Renal pelvis (tissue), 12 donors: ENCODE measurements at places on chromosomes 4 and X.

DNA sequence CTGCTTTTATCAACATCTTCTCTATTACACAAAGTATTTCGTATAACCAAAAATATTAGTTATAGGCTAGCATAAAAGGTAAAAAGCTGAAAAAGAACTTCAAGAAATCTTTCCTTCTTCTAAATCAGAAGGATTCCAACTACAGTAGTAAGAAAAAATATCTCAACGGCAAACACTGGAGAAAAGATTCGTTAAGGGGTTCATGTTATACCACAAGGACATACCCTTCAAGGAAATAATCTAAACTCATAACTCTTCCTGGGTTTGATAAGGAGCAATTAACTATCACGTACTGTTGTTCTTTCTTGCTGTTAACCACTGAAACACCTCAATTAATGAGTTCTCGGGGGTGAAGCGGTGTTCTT, 1.5 kb downstream of the SMIM14 start:
- DNase-seq: no peak

DNA sequence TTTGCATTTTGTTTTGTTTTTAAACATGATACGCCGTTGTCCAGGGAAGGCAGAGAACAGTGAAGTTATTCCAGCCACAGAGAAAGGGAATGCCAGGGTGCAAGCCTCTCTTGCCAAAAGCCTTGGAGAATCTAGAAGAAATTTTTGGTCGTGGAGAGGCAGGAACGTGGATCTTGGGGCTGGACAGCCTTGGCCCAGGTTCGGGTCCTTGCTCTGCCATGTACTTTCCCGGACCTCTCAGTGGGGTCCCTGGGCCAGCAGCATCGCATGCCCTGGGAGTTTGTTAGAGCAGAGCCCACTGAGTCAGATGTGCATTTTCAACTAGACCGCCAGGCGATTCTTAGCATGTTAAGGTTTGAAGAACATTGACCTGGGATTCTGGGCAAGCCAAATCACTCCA, 18.6 kb downstream of the FAM9A start:
- no peak for DNase-seq

DNA sequence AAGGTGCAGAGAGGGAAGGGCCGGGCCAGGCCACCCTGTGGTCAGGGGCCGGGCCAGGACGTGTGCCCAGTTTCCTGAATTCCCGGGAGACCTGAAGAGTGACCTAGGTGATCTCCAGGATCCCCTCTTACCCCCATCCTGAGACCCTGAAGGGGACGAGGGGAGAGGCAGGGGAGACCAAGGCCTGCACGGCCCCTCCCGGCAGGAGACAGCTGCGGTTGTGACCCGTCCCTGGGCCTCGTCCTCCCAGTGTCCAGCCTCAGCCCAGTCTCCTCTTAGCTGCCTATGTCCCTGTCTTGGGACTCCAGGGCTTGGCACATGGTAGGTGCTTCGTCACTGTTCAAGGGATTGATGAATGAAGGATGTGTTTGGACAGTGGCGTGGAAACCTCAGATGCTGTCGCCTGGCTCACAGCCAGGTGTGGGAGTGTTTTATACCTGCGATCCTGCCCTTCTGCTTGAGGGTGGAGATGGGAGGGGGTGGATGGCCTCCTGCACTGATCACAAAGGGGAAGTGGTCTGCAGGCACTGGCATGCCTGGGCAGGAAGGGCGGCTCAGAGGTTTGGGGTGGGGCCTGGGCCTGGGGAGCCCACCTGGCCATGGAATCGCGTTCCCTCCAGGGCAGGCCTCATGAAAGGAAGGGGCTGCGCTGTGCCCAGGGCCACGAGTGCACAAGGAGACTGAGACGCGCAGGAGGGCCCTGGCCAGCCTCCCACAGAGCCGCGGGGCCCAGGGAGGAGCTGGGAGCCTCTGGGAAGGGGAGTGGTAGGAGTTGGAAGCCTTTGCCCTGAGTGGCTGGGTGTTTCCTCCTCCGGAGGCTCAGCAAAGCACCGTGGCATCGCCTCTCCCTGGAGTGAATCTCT, 6.9 kb downstream of the SH3TC1 start:
- DNase-seq: no peak

DNA sequence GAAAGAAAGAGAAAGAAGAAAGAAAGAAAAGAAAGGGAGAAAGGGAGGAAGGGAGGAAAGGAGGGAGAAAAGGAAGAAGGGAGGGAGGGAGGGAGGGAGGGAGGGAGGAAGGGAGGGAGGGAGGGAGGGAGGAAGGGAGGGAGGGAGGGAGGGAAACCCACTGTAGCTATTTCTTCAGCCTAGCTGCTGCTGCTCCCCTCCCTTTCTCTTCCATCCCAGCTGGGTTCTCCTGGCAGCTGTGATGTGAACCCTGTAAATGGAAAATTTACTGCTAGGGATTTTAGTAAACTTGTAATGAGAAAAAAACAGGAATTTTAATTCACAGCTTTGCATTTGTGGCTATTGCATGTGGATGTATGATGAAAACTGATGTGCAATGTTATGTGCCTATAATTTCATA, 8.0 kb downstream of the NR0B1 start:
- DNase-seq: no peak

DNA sequence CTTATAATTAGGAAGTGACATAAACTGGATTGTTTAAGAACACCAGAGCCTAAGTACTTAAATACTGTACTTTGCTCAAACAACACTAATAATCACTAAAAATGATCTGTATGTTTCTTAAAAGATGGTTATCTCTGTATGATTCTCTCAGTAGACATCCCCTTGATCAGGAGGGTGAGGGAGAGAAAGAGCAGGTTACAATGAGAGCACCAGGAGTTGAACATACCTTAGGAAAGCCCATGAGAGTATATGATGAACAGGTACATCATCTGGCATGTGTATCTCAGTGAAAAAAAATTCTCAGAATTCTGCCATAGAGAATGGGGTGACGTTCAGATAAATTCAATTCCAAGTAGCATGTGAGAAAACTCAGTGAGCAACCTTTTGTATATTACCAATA, 59.9 kb upstream of the IL2 start:
- DNase-seq: no peak

DNA sequence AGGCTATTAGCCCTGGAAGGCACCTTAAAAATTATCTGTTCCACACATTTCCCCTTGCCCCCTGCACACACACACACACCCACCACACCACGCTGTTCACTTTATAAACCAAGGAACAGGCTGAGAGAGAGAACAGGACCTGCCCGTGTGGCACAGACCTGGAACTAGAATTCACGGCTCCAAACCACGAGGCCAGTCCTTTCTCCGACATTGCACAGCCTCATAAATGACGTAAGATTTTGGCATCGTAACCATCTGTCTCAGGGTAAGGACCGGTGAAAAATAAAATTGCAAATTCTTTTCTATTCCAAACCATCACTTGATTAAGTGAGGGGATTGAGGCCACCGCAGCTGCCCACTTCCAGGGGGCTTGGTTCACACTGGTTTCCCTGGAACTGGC, 330.3 kb downstream of the BCOR start:
- no peak for DNase-seq

- DNase-seq: peak; percentile 67
Observed at GRCh38 chrX:81120936-81121371, 80.8 kb downstream of the HMGN5 start.

GRCh38 chrX:56281789-56282188, 49.6 kb downstream of the KLF8 start:
- peak; percentile 2 for DNase-seq

GRCh38 chr4:84032372-84032771, 466.7 kb downstream of the NKX6-1 start:
- no peak for DNase-seq

- no peak for DNase-seq
Observed at GRCh38 chr4:184851200-184851541, 25.4 kb upstream of the ACSL1 start.

DNA sequence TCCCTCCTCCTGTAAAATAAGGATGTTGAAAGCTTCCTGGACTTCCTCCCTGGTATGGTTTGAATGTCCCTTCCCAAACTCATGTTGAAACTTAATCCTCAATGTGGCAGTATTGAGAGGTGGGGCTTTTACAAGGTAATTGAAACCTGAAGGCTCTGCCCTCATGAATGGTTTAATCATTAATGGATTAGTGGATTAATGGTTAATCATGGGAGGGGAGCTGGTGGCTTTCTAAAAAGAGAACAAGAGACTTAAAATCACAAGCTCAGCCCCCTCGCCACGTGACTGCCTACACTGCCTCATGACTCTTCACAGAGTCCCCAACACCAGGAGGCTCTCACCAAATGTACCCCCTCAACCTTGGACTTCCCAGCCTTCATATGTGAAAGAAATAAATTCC, 124.6 kb upstream of the ANXA3 start:
- peak; percentile 71 for DNase-seq

- no peak for DNase-seq
Observed at GRCh38 chrX:40912576-40912975, 172.7 kb upstream of the USP9X start.

GRCh38 chr4:40493160-40493559, 136.5 kb downstream of the RBM47 start:
- no peak for DNase-seq

DNA sequence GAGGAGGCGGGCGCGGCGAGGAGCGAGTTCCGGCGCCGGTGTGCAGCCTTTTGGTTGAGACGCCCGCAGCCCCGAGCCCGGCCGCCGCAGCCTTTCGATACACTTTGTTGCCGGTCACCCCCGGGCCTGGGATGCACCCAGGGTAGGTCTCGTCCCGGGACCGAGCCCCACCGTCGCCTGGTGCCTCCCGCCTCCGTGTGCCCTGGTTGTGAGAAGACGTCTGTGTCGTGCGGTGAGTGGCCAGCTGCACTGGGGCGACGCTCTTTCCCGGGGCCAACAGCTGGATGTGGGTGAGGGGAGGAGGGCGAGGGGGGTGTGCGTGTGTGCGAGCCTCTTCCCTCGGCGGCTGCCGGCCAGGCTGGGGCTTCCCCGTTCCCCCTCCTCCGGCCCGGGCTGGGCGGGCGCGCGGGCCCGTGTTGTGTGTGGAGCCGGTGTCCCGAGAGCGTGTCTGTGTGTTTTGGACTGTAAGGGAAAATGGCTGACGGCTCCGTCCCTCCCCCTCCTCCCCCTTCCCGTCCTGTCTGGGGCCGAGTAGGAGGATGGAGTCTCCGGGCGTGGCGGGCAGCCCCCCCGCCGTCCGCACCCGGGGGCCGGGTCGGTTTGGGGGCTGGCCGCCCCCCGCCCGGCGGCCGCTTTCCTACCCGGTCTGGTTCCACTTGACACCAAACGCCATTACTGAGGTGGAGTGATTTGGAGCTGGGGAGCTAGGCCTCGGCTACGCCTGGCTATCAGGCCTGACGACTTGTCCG, 807 bp downstream of the USP9X start:
- peak; percentile 57 for DNase-seq

GRCh38 chr4:137378821-137379220, 153.5 kb downstream of the PCDH18 start:
- DNase-seq: no peak

GRCh38 chr4:185894481-185894880, 82.5 kb upstream of the SORBS2 start:
- DNase-seq: no peak

DNA sequence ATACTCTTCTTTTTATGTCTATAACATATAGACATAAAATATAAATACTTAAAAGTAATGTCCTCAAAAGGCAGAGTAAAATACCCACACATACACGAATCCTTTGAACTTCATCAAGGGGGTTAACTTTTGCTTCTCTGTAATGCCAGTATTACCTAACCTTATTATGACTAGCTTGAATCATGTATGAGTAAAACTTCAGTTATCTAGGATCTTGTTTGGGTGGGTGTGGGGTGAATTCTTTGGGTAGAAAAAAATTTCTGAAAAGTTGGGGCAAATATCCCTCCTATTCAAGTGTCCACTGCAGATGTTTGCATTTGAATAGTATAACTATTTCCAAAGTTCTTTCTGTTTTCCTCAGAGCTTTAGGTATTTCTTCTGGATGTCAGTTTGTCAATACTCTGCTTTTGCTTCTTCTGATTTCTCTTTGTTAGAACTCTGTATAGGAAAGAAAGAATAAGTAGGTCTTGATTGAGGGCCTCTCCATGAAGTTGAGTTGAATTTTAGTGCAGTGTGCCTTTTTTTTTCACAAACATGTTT, 173.8 kb downstream of the ADGRL3 start:
- DNase-seq: no peak

DNA sequence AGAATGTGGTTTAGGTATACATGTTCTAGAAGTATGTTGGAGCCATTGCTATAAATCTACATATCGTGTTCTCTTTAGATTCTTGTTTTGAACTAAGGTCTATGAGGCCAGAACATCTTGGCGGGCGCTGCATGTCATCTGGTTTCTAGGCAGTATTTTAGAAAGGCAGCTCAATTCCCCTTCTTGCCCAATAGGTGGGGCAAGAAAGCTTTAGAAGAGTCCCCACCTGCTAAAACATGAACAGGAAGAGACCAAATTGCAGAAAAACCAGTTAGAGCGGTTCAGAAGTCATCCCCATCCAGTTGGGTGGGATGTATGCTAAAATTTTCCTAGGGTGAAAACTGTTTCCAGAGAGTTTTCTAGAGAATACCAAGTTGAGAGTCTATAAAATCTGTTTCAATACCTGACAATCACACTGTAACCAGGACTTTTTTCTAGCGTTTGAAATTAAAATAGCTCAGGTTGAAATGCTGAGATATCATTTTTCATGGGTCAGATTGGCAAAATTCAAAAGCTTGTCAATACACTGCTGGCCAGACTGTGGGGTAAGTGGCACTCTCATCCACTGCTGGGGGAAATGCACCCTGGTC, 17.5 kb upstream of the SH3KBP1 start:
- peak; percentile 45 for DNase-seq

DNA sequence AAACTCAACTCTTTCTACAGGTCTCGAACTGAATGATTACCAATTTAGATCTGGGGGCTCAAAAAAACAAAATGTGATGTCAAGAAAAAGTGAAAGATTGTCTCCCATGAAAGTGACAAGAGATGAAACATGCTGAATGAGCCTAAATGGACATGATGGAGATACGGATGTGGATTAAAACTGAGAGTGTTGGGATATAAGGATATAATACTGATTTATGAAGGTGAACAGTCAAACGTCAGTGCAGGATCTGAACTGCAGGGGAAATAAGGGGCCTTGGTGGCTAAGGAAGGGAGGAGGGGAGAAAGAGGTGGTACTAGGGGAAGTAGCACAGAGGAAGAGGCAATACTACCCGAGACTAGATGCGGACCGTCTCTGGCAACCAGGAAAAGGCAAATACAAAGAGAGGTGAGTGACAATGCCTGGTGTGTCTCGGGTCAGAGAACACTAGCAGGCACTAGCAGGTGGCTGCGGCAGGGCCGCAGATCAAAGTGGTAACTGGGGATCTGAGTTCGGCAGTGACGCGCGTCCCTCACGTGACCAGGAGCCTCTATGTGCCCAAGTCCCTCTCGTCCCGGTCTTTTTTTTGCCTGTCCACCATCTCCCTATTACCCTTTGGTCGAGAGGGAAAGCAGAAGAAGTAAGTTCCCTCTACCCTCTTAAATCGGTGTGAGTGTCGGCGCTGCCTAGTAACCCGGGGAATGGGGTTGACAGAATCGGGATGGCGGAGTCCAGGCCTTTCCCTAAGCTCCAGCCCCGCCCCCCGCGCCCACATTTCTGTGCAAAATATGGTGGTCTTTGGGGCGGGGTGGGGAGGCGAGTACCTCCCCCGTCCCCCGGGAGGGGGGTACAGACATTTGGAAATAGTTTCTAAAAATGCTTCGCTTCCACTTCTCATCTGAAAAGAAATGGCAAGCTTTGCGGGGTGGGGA, at the start of gene TCEAL1:
TSS of gene TCEAL1 (plus strand) at position 590 of the 932 bp plus-strand sequence. CDS start 942 bp downstream, outside the sequence.
- peak; percentile 54 for DNase-seq

GRCh38 chrX:5617666-5618065, 611.0 kb downstream of the NLGN4X start:
- no peak for DNase-seq

GRCh38 chr4:122249357-122249756, 97.2 kb downstream of the BLTP1 start:
- no peak for DNase-seq
